ENCODE measurements at places on chromosomes 3 and 15.

- peak; percentile 81 for DNase-seq
These were observed 36.0 kb upstream of the COLQ start for GRCh38 chr3:15557511-15557946.

DNA sequence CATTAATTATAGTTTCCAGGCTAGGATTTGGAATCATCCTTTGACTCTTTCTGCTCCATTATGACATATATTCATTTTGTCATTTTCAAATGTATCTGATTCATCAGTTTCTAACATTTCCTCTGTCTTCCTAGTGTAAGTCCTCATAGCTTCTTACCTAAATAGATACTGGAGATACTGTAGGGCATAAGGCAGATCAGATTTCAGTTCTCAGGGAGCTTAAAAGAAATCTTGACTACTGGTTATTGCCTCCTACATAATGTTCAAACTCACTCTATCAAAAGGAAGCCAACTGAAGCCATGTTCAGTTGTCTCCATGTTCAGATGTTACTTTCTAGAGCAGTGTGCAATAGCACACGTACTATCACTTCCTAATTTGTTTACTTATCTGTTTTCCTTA is 29.6 kb upstream of the CTDSPL2 start:
- DNase-seq: no peak

DNA sequence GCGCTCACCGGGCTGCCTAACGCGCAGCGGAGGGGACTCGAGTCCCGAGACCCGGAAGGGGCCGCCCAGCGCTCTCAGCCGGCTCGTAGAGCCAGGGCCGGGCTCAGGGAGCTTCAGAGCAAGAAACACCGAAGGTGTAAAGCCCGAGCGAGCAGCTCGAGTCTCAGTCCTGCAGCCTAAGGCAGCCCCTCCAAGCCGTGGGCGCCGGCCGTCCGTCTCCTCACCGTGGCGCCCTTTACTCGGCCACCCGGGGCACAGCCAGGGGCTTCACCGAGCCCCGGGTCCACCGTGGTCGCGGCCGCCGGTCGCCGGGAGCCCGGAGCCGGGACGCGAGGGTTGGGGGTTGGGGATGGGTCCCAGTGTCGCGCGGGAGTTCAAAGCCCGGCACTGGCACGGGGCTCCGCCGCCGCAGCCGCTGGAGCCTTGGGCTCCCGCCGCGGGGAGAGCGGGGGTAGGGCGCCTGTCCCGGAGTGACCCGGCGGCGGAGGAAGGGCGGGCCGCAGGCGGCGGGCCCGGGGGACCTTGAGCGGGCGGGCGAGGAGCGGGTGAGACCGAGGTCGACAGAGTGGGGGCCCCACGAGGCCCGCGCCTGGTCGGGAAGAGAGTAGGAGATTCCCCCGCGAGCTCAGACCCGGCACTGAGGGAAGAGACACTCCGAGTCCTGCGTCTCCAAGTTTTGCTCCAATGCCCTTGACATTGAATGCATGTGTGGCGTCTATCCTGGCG is 26.9 kb upstream of the THRB start:
- no peak for DNase-seq

DNA sequence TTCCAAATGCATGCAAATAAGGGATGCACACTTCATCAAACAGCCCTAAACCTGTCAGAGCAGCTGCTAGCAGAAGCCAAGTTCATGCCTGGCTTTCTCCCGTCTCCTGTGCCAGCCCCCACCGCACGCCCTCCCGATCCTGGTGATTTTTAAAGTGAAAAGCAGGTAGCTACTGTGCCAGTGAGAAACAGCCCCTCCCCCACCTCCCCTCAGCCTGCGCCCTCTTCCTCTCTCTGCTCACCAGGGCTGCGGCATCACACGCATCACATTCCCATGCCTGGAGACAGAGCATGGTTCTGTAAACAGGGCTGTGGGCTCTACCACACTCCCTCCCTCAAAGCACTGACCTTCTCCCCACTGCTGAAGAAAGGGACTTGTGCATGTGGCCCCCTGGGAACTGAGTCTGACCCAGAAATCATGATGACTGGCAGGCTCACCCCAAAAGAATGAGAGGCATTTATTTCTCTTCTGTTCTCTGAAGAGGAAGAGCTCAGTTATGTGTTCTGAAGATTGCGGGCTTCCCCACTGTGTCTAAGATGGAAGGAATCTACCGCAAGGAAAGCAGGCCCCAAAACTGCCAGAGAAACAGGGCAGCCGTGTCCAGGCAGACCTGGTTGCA is 14.5 kb upstream of the SLC6A1 start:
- no peak for DNase-seq

- peak; percentile 55 for DNase-seq
These were observed 341.8 kb upstream of the TBL1XR1 start for GRCh38 chr3:177538750-177539730.

- no peak for DNase-seq
These were observed 347.7 kb upstream of the SATB1 start for GRCh38 chr3:18772699-18773305.

- DNase-seq: no peak
These were observed 6.4 kb downstream of the ITGA11 start for GRCh38 chr15:68425428-68426060.

DNA sequence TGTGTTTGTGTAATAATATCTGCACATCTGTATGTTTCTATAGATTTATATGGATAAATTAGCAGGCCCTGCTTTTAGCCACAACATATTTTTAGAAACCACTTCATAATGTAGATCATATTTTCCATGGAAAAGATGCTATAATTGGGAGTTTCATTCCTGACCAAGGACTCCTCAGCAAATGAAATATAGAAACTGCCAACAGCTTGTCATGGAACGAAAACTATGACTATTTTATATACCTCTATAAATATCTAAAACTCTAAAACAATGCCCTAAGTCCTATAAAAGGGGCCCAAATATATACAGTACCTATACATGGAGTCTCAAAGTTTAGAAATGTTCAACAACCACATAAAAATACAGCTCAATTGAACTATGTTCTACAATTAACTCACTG is 27.9 kb downstream of the EID1 start:
- no peak for DNase-seq

GRCh38 chr3:14485981-14486380 is 54.2 kb downstream of the GRIP2 start:
- no peak for DNase-seq

DNA sequence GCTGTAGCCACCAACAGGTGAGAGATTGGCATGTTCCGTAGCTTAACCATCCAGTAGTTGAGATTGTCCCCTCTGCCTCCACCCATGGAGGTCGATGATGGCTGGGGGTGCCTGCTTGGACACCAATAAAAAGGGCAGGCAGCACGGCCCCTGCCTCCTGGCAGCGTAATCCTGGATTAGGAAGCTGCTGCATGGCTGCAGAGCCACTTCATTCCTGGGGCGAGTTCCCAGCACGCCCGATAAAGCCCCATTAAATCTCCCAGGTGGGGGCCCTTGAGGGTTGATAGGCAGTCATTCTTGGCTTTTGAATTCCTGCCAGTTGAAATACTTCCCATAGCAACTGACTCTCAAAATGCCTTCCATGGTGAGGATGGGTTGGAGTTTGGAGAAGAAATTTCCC is 67.8 kb downstream of the PLXNA1 start:
- no peak for DNase-seq

- no peak for DNase-seq
These were observed 3.9 kb downstream of the MAPKAPK3 start for GRCh38 chr3:50620820-50621219.

- no peak for DNase-seq
These were observed 40.3 kb downstream of the SEMA5B start for GRCh38 chr3:122987231-122987630.

DNA sequence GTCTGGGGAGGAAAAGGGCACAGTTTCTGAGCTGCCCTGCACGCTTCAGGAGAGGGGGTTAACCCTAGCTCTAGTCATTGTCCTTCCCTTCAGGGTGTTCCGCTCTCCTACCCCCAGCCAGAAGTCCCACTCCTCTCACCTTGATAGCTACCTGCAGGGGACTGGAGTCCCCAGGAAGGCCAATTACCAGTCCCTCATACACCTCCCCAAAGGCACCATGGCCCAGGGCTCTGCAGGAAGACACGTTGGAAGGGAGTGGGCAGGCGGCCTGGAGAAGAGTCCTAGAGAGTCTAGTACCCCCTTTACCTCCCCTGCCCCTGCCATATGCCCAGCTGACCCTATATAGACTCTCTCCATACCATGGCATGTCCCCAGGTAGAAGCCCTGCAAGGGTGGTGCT is 7.9 kb downstream of the LTK start:
- no peak for DNase-seq

DNA sequence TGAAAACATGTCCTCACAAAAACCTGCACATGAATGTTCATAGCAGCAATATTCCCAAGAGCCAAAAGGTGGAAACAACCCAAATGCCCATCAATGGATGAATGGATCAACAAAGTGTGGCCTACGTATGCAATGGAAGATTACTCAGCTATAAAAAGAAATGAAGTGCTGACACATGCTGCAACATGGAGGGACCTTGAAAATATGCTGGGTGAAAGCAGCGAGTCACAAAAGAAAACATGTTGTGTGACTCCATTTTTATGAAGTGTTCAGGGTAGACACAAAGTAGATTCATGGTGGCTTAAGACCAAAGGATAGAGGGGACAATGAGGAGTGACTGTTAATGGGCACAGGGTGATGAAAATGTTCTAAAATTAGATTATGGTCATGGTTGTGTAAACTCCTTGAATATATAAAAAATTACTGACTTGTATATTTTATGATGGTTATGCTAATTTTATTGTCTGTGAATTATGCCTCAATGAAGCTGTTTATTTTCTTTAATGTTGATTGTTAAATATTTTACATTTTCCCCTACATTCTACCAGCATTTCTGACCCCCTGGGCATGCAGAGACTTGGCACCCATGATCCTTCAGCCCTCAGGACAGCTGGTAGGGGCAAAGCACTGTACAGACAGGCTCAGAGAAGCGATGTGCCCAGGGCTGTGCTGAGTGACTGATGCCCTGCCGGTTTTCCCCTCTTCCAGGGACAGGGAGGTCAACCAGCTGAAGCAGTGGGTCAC is 37.8 kb downstream of the CFAP100 start:
- no peak for DNase-seq

- no peak for DNase-seq
These were observed 639.7 kb upstream of the NR2F2 start for GRCh38 chr15:95690631-95691340.

- no peak for DNase-seq
These were observed 2.6 kb downstream of the GP5 start for GRCh38 chr3:194396539-194396858.

DNA sequence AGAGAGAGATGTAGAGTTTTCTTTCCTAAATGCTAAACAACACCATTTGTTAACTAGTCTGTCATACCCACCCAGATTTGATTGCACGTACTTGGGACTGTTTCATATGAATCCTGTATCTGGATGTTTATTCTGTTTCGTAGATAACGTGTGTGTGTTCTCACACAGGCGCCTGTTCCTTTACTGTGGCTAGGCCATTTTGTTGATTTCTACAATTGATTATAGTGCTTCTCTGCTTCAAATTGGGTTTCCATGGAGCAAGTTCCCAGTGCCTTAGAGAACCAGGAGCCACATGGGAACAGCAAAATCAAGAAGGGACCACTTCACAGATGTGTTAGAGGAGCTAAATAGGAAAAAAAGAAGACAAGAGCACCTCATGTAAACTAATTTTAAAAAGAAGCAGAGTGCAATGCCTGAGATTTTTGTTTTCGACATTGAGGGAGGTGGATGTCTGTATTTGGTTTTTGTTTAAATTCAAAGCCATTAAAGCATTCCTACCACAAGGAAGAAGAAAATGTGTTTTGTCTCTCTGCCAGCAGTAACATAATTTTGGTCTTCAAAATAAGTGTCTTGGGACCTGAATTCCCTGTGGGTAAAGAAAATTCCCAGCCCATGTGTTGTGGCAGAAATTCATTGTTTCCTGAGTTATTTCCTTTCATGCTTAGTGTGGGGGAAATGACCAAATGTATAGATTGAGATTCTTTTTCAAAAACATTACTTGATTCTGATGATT is 424.0 kb upstream of the C2CD4B start:
- DNase-seq: peak; percentile 2

GRCh38 chr3:178109691-178110090 is 426.5 kb upstream of the KCNMB2 start:
- DNase-seq: no peak

GRCh38 chr3:27877061-27878013 is 155.2 kb upstream of the EOMES start:
- DNase-seq: no peak

GRCh38 chr3:26365706-26366105 is 256.9 kb upstream of the LRRC3B start:
- DNase-seq: no peak

DNA sequence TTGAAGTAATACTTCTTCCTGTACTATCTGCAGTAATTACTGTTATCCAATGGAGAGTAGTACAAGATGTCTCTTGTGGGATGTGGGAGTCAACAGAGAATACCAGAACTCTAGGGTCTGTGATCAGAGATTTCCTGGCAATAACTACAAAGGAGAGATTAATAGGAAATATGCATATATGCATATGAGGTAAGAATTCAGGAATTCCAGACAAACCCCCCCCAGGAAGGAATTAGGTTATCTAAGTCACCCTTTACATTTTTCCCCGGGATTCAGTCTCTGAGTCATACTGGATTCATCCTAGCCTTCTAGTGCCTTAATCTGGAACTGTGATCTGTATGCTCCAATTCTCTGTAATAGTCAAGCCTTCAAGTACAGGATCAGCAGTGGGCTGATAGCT is 49.4 kb downstream of the GTF2E1 start:
- DNase-seq: peak; percentile 69

DNA sequence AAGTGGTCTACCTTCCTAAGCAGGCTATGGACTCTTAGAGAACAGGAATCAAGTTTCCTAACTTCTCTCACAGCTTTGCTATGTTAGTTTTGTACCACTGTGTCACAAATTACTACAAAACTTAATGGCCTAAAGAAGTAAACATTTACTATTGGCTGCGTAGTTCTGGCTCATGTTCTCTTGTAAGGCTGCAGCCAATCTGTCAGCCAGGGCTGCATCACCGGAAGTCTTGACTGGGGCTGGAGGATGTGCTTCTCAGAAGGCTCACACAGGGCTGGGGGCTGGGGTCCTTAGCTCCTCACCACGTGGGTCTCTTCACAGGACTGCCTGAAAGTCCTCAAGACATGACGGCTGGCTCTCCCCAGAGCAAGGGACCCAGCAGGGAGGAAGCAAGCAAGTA is 15.5 kb downstream of the STIMATE start:
- no peak for DNase-seq

GRCh38 chr3:129599073-129599472 is 7.4 kb downstream of the PLXND1 start:
- DNase-seq: peak; percentile 77

GRCh38 chr3:181568693-181569092 is 143.0 kb upstream of the SOX2 start:
- no peak for DNase-seq

All from dermis microvascular lymphatic vessel endothelial cell (primary cell).